ENCODE measurements at places on chromosomes 7 and 10. TPM values are rescaled to one million over a fixed set of nuclear protein-coding genes. Genes with fewer than 3 reads are reported as not detected.

The PARD3 gene
- 29.8 TPM for total RNA-seq

The EBLN1 gene
- not detected for total RNA-seq

The KCNIP2 gene
- total RNA-seq = 4.3 TPM

The C10orf143 gene
- 1.0 TPM for total RNA-seq
